Stimulated activated CD8-positive, alpha-beta memory T cell treated with anti-CD3 and anti-CD28 coated beads, Interleukin-7, amount 100 ng/mL, for 4 hours (primary cell): ENCODE measurements at places on chromosomes 3 and 15.

DNA sequence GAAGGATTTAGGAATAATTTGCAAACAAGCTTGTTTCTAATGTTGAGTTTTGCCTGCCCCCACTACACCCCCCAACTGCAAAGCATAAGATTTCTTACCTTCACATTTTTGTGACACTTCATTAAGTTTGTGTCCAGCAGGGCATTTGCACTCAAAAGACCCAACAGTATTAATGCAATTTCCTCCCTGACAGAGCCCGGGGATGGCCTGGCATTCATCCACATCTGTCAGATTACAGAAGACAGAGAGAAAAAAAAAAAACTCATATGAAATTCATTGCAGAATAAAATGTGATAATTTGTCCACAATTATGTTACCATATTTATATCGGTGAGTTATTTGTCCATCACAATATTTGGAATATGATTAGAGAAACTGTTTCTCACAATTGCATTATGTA, 111.5 kb downstream of the FBN1 start:
- no peak for DNase-seq

GRCh38 chr3:50657816-50658215, 16.9 kb upstream of the DOCK3 start:
- DNase-seq, result no peak

- no peak for DNase-seq
These were observed 9.7 kb upstream of the CALML4 start for GRCh38 chr15:68214838-68215254.

DNA sequence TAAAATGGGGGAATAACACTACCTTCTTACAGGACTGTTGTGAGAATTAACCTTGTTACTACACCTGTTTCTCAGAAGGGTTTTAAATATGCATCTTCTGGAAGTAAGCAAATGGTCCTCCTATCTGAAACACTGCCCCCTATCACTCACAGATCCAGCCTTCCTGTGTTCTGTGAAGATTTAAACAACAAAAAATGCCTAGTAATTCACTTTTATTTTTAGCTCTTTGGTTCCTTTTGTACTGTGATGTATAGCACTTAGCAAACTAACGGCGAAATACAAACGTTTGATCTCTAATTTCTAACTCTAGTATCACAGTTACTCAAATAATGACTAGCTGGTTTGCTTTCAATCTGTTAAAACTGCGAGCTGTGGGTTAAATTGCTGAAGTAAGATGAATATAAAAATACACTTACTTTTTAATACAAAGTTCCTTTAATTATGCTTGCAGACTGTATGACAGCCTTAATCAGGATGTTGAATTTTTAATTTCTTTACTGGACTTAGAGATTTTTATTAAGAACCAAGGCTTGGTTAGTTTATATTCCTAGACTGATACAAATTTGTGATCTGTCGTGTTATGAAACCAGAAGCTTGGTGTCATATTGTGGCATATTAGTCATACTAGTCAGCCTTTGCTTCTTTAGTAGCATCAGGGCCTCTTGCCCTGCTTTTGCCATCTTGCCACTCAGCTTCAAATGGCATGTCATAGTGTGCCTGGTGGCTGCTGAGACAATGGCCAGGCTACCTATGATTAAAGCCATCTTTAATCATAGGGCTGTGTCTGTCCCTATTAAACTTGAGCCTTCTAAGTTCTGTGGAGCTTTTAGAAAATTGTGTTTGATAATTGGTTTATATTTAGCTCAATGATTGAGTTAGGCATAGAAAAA, 9.2 kb downstream of the EIF3J start:
- DNase-seq, result no peak

DNA sequence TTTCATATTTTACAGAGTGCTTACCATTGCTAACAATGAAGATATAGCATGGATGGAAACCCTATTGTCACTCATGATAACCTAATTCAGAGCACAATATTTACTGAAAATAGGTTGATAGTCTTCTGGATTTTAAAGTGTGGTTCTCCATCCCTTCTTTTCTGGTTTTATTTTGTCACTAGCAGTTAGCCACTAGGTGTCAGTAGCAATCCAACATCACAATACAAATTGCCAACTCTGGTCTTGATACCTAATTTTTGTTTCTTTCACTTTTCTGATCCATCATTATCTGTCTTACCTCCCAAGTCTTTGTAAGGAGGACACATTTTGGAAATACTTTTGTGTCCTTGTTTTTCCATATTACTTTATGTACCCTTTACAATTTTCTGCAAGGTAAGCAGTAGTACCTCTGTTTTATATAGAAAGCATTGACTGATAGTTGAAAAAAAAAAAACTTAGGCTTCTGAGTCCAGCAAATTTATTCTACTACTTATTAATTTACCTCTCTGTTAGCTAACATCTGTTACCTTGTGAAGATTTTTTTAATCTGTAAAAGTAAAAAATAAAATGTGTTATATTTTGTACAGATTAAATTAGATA, 28.3 kb upstream of the CRYBG3 start:
- no peak for DNase-seq

DNA sequence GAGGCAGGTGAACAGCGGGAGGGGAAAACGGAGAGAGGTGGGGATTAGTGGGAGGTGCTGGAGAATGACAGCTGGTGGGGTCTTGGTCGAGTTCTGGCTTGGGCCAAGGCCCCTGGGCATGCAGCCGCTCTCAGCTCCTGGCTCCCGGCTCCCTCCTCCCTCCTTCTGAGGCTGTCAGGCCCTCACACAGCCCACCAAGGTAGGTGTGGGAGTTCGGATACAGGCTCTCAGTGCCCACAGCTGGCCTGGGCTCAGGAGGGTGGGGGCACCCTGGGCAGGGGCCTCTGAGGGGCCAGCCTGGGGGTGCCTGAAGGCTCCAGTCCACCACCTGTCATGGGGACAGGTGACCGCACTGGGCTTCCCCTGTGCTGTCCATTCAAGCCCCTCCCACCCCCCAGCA, 39.9 kb downstream of the PLXNA1 start:
- DNase-seq, result no peak

GRCh38 chr3:11810276-11810675, 36.4 kb downstream of the TAMM41 start:
- no peak for DNase-seq
